ENCODE measurements at places on chromosomes 5 and 9.

- no peak for DNase-seq
Observed at GRCh38 chr9:137162505-137163364, 7.1 kb downstream of the LRRC26 start.

DNA sequence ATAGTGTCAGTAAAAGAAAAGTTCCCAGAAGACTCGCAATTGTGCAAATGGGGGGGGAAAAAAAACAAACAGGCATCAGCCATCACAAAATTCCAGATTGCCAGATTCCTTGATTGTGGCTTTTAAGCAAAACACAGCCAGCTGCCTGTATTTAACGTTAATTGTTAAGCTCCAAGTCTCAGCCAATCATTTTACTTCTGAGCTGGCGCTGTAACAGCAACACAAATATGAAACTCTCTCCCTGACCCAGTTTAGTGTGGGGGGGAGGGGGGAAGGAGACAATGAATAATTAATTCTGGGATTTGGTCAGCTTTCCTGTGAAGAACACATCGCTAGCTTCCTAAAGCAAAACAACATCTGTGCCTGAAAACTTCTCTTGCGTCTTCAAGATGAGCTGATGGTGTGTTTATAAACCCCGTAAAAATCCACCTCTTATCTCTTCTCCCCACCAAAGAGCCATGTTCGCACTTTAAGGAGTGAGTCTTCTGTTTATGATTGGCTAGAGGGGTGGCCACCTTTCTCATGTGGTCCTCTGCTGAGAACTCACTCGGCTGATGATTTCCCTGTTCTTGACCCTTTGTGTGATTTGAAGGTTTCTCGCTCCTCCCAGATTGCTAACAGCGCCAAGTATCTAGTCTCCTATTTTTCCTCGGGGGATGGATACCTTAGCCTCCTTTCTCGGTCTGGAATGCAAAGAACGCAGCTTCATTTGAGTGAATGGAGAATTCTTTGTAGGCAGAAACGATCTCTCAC lies 160.2 kb upstream of the DAPK1 start:
- no peak for DNase-seq

DNA sequence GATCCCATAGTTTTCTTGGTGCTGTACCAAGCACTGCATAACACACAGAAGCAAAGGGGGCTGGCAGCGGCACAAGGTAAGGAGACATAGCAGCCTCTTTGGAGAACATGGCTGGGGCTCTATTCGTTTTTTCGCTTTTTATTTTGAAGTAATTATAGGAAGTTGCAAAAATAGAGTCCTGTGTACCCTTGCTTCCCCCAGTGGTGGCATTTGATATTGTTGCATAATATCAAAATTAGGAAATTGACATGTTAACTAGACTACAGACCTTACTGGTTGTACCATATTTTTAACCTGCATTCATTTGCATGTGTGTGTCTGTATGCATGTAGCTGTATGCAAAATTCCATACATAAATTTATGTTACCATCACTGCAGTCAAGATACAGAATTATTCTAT lies 6.6 kb upstream of the UBQLN1 start:
- no peak for DNase-seq

DNA sequence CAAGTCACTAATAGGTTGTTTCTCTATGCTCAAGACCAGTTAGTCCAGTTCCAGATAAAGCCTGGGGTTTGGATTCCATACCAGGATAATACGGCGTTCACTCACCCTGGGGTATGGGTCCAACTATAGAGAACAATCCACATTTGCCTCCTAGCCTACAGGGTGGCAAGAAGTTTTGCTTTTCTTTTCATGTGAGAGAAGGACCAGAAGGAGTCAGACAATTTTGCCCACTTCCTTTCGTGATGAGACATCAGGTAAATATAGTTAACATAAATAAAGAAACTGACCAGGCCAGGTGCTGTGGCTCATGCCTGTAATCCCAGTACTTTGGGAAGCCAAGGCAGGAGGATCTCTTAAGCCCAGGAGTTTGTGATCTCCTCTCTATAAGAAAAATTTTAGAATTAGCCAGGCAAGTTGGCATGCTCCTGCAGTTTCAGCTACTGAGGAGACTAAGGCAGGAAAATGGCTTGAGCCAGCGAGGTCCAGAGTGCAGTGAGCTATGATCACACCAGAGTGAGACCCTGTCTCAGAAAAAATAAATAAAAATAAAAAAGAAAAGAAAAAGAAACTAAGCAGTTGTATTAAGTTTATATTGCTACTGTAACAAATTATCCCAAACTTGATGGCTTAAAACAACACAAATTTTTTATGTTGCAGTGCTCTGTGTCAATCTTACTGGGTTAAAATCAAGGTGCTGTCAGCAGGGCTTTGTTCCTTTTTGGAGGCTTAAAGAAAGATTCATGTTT lies 7.5 kb upstream of the REEP5 start:
- DNase-seq = no peak

- no peak for DNase-seq
Observed at GRCh38 chr5:53100606-53101005, 9.0 kb downstream of the MOCS2 start.

GRCh38 chr5:166276006-166276405 lies 2015.4 kb upstream of the WWC1 start:
- DNase-seq = no peak

DNA sequence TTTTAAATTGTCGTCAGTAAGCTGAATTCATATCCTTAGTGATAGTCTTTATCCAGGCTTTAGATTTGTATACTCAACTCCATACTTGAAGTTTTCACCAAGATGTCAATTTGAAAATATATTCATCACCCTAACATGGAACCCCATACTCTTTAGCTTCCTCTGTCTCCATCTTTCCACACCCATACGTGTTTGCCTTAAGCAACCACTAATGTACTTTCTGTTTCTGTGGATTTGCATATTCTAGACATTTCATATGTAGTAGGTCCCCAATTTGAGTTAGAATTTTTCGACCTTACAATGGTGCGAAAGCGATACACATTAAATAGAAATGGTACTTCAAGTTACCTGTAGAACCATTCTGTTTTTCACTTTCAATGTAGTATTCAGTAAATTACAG lies 65.2 kb downstream of the NSD1 start:
- no peak for DNase-seq

- DNase-seq = no peak
Observed at GRCh38 chr5:166166071-166166470, 2125.4 kb upstream of the WWC1 start.

Measured in CD8-positive, alpha-beta memory T cell (primary cell).